ENCODE measurements at places on chromosomes 5 and 9.

DNA sequence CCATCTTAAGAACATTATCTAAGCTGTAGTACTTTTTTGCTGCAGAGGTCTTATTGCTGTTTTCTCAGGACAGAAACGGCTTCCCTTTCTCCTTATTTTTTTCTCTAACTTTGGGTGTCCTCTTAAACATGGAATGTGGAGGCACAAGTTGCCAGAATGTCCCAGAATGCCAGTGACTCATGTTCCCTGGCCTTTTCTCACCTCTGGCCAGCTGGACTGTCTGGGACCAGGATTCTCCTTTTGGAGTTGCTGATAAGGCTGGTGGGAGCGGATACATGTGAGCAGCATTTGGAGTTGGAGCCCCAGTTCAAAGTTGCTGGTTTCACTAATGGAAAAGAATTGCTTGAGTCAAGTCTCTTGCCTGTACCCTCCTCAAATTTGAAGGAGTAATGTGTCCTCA lies 112.8 kb downstream of the ARHGAP26 start:
- DNase-seq = no peak

DNA sequence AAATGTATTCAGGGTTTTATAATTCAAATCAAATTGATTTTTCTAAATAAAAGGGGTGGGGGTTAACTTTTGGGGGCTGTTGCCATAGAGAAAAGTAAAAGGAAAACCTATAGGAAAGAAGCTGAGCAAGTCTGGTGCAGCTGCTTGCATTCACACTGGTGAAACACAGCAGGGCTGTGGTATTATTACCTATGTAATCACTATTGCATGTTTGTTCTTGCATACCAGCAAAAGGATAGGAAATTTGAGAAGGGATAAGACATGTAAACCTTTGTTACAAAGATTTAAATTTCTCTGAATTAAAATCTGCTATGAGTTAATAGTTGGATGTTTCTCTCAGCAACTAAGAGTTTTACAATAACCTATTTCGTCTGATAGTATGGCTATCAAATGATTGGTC lies 346.7 kb downstream of the EFNA5 start:
- DNase-seq = no peak

DNA sequence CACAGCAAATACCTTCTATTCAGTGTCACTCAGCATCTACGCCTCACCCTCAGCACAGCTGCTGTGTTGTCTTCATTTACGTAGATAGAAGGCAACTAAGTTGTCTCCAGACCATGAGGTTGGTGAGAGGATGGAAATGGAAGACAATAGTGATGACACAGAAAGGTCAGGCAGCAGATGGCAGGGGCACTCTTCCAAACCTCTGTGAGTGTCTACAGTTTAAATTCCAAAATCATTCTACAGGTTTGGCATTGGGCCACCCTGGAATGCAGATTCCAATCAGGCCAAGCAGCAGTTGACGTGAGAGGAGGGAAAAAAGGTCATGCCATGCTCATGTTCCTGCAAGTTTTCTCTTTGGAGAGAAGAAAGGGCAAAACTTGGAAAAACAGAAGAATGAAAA lies 68.7 kb upstream of the ADAMTSL1 start:
- no peak for DNase-seq

DNA sequence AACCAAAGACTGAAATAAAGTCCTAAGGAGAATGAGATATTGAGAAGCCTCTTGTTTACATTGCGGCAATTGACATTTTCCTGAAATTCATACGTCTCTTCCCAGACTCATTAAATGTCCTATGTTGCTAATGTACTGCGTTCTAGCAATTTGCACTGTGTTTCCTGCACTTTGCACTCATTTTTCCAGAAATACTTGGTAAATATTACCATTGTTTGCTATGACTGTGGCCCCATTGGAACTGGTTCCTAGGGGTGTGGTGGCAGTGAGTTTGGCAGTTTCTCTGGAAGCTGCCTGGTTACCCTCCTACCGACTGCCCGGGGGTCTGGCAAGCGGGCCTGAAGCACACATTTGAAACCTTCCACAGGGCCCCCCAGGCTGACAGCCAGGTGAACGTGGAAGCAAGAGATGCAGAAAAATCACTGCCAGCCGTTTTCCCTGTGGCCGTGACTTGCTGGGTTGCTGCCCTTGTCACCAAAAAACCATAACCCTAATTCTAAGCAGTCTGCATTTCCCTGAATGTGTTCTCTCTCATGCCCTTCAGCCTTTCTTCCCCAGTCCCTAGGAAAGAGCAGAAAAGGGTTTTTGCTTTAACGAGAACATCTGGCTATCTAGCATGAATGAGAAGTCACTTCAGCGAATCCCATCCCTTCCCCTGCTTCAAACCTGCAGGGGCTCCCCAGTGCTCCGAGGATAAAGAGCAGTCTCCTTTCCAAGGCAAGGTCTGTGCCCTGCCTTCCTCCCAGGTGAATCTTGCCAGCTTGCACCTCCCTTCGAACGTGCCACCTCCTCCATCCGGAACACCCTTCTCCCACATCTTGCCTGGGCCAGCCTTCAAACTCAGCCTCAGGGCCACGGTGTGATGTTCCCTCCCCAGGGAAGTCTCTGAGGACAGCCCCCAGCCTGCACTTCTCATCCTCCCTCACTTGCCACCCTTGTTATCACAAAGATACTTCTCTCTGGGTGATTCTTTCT lies 84.2 kb downstream of the AK8 start:
- DNase-seq = peak; percentile 11

DNA sequence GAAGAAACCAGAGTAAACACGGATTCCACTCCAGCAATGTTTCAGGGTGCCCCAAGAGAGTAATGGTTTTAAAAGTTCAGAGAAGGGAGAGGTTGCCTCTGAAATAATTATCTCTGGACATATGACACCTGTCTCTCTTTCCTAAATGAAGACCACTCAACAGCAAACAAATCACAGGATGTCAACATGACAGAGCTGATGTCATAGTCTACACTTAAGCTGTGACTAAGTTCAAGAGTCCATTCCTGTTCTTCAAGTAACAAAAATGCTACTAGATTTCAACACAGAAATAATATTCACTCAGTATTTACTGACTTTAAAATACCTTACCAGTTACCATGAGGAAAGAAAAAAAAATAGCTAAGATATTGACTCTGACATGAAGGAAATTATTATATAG lies 44.7 kb upstream of the SLC30A5 start:
- no peak for DNase-seq

- DNase-seq = no peak
These were observed 47.9 kb upstream of the SNAPC3 start for GRCh38 chr9:15374825-15375224.

DNA sequence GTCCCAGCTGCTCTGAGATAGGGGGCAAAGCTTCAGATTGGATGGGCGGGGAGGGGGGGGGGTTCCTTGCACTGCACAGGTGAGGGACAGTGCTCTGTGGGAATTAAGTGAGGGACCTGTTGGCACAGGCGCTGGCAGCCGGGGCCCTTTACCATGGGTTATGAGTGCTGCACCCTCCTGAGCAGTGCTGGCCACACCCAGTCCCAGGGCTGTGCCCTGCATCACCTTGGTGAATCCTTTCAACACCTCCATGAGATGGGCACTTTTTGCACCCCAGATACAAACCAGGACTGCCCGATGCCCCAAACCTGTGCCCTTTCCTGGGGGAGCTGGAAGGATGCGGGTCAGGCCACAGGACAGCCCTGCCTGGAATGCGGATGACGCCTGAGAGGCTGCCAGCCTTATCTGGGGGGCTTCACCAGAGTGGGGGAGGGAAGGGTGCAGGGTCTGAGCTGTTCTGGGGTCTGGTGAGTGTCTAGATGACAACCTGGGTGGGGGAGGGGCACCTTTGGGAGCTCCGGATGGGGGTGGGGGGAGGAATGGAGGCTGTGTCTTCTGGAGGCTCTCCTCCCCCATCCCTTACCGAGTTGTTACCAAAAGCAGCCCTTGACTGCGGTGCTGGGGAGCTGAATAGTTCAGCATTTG lies 5.2 kb downstream of the CRB2 start:
- DNase-seq = no peak

DNA sequence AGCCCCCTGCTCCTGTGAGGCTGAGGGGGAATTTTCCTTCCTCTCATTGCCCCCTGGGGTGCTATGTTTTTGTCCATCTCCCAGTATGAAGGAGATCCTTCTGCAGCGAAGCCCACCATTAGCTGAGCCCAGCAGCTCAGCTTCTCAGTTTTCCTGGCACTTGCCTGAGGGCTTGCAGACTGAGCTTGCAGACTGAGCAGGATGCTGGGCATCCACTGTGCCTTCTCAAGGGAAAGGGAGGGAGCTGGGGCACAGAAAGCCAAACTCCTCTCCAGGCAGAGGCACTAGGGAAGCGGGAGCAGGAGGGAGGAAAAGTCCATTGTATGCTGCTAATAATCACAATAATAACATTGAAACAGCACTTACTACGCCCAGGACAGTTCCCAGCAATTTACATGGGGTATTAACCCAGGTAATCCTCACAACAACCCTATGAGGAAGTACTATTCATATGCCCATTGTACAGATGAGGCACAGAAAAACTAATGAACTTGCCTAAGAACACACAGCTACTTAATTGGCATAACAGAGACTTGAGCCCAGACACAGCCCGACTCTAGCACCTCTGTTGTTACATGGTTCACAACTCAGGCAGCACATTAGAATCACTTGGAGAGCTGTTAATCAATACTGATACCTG lies 86.9 kb upstream of the SSBP2 start:
- DNase-seq = no peak

GRCh38 chr5:69374911-69375446 lies 5.4 kb downstream of the RAD17 start:
- DNase-seq = no peak

DNA sequence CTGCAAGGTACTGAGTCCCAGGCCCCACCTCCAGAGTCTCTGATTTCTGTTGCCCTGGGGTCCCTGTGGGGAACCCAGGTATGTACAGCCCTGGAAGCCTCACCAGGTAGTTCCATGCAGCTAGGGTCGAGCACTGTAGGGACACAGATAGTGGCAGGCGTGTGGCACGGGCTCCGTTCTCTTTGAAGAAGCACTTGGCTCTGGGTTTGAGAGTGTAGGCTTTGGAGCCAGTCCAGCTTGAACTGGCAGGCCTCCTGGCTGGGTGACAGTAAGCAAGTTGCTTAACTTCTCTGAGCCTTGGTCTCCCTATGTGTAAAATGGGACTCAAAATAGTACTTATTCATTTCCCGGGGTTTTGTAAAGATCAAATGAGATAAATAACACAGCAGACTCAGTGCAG lies 5.6 kb downstream of the OLFM1 start:
- DNase-seq = no peak

GRCh38 chr9:71003346-71003745 lies 118.1 kb downstream of the TRPM3 start:
- DNase-seq = no peak

DNA sequence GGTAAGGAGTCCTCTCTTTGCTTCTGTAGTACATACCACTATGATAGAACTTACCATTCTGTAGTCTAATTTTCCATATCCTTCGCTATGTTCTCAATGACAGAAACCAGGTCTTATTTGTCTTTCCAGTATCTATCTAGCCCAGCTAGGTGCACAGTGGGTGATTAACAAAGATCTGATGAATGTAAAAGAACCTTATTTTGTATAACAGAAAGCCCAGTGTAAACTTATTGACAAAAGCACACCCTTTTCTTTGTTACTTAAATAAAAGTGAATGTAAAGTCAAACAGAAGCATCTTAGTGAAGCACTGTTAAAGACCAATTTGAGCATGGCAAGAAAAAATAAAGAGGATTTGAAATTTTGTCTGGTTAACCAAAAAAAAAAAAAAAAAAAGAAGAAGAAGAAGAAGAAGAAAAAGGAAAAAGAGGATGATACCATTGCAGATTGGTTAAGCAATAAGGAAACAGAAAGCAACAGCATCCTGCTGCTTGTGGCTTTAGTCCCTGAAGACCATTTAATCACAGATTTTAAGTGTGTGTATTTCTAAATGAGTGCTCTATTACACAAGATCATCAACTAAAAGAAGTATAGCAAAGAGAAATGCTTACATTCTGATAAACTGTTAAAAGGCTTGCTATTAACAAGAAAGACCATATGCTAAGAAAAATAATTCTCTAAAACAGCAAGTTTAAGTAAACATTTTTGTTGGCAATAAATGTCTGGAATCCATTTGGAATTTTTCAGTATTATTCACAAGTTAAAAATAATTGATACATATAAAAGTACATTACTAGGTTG lies 21.2 kb downstream of the MEGF9 start:
- no peak for DNase-seq

- no peak for DNase-seq
These were observed 247.9 kb downstream of the TRPM3 start for GRCh38 chr9:70873506-70873905.

- DNase-seq = no peak
These were observed 103.3 kb upstream of the RASA1 start for GRCh38 chr5:87164409-87164808.

GRCh38 chr5:178287091-178287790 lies 54.6 kb upstream of the PHYKPL start:
- no peak for DNase-seq

DNA sequence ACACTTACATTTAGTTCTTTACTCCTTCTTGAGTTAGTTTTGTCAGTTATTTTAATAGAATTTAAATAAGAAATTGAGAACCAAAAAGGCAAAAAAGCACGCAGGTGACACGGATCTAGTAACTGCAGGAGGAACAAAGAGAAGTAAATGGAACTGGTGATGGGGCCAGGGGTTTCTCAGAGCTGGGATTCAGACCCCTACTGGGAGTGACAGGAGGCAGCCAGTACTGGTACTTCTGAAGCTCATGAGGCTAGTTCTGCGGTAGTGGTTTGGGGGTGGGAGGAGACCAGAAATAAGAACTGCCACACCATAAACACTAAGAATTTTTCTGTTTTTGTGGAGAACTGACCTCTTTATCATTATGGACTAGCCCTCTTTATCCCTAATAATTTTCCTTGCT lies 48.2 kb downstream of the OXCT1 start:
- DNase-seq = no peak

GRCh38 chr5:62030326-62030725 lies 275.7 kb upstream of the KIF2A start:
- DNase-seq = no peak

GRCh38 chr5:79560771-79561524 lies 47.0 kb upstream of the HOMER1 start:
- DNase-seq = no peak

DNA sequence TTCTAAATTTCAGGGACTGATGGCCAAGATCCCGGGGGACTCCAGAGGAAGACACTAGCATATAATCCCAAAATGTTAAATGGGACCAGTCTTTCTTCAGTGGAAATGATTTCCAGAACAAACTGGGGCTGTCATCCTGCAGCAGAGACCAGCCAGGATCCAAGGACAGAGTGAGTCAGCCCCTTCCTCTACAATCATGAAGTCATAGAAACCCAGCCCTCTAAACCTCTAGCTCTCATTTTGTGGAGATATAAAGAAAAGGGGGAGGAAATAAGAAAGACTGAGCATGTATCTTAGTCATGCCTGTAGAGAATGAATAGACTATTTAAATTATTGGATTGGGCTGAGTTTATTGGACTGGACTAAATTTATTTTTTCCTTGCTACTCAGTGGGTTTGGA lies 318.3 kb downstream of the AGTPBP1 start:
- DNase-seq = no peak

GRCh38 chr9:89801341-89801740 lies 196.5 kb downstream of the GADD45G start:
- DNase-seq = no peak

DNA sequence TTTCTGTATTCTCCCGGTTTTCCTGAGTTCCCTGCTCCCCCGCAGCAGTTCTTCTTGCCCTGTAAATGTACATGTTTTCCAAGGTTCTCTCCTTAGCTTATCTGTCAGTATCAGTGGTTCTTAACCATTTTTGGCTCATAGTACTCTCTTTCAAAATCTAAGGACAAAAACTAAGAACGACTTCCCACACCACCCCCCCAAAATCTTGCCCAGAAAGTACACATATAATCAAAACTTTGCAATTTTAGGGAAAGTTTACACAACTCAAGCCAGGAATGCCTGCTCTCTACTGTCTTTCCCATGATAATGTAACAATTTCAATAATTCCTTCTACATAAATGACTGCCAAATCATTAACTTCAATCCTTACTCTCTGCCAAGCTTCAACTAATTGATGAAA lies 4.5 kb downstream of the DCAF12 start:
- DNase-seq = no peak
